ENCODE measurements at places on chromosomes 12 and 14.
A peak's percentile ranks its signal among the peaks of the same experiment; 100 is the strongest.

DNA sequence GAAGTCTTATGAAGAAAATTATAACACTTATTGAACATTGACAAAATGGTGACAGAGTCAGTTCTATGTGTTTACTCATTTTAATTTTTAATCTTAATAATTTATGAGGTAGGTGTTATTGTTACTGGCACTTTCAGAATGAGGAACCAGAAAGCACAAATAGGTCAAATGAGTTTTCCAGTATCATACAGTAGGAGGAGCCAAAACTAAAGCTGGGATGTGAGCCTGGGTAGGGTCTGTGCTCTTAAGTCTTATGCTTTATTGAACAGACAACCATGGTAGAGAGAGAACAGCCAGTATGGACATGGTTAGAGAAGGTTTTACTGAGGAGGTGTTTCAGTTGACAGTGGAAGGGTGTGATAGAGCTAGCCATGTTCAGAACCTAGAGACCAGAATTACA is 775.7 kb downstream of the TMTC2 start:
- DNase-seq, result no peak

- no peak for DNase-seq
Observed at GRCh38 chr14:97620066-97620465, 822.9 kb downstream of the VRK1 start.

GRCh38 chr12:6829536-6830220 is 1.5 kb downstream of the P3H3 start:
- no peak for DNase-seq

DNA sequence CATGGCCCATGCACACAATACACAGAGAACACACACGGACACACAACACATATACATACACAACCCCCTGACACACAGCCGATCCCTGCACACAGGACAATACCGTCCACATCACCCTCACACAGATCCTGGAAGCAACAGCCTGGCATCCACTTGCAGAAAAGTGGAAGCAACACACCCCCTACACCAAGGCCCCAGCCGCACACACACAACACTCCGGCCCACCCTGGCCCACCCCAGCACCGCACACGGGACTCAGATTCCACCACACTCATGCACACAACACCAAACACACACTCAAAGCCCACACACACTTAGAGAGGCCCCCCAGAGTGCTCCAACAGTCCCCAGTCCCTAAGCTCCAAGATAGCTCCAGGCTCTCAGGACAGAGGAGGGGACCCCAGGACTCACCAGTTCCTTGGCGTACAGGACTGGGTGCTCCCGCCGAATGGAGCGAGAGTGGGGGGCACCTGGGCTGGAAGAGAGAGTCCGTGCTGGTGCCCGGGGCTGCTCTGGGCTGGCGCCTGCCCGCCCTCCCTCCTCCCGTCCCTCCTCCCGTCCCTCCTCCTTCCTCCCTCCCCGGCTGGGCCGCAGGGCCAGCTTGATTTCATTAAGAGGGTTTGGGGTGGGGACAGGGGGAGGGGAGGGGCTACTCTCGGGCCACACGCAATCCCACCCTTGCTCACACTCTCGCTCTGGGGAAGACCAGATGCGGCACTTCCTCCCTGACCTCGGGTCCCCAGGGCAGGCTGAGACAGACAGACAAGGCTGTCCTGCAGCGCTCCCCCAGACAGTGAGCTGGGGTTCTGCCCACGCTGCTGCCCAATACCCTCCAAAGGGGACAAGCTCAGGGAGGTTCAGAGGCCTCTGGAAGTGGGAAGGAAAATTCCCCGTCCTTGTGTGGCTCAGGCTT is at the start of gene TMEM119:
Gene TMEM119, minus strand, starts transcription at position 526 of the 913 bp plus-strand sequence. CDS start 5,701 bp downstream, outside the sequence.
- DNase-seq, result no peak

DNA sequence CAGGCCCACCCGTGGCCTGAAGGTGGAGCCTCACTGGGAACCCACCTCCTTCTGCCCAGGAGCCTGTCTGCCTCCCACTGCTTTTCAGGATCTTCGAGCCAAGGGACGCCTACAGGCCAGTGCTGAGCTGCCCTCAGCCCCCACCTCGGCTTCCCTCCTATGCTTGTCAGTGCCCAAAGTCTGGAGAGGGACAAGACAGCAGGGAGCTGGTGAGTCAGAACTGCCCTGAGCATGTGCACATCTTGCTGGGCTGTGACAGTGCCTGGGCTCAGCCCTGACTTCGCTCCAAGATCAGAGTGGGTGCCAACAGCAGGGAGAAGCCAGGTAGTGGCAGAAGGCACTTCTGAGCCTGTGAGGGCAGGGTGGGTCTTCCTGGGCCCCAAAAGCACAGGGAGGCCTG is 286.8 kb downstream of the AEBP2 start:
- no peak for DNase-seq

DNA sequence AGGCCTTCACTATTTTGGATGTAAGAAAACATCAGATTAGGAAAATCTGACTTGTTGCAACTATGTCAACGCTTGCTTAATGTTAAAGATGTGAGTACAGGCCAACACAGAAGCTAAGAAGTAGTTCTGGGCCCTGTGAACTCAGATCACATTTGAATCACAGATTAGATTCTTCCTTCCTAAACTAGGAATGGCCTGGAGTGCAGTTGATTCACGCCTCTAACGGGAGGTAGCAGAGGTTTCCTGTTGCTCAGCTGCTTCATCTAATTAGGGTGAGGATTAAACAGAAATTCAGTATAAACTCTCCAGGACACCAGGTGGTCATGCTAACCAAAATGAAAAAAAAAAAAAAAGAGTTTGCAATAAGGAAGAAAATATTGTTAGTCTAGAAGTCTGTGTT is 314.3 kb downstream of the TRHDE start:
- DNase-seq, result no peak

GRCh38 chr12:107337346-107338095 is 244.2 kb upstream of the CRY1 start:
- DNase-seq, result peak; percentile 17

GRCh38 chr12:642633-643474 is 20.4 kb downstream of the NINJ2 start:
- peak; percentile 71 for DNase-seq

GRCh38 chr12:48980953-48981756 is 3.0 kb downstream of the WNT1 start:
- peak; percentile 39 for DNase-seq

GRCh38 chr12:69570545-69571399 is 14.5 kb upstream of the CCT2 start:
- peak; percentile 70 for DNase-seq

- no peak for DNase-seq
Observed at GRCh38 chr14:22040781-22041125, 367.1 kb upstream of the OR4E1 start.

GRCh38 chr14:79363291-79363690 is 848.0 kb downstream of the DIO2 start:
- DNase-seq, result no peak

GRCh38 chr12:126883697-126884096 is 1383.3 kb upstream of the TMEM132C start:
- no peak for DNase-seq

DNA sequence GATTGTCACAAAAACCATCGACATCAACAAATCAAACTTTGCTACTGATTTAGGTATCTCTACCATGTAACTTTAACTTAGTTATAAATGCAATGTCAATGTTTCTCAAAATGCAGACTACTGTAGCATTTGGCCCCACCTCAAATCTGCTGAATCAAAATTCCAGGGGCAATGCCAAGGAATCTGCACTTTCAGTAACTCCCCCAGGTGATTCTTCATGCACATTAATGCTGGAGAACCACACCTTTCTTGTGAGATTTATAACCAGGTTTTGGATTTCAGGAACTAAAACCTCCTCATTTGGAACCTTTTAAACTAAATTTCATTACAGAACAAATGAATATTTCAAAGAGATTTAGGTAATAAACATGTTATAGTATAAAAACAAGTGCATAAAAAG is 4.9 kb downstream of the ATP2B1 start:
- no peak for DNase-seq

- no peak for DNase-seq
Observed at GRCh38 chr12:131422187-131422520, 288.7 kb upstream of the SFSWAP start.

DNA sequence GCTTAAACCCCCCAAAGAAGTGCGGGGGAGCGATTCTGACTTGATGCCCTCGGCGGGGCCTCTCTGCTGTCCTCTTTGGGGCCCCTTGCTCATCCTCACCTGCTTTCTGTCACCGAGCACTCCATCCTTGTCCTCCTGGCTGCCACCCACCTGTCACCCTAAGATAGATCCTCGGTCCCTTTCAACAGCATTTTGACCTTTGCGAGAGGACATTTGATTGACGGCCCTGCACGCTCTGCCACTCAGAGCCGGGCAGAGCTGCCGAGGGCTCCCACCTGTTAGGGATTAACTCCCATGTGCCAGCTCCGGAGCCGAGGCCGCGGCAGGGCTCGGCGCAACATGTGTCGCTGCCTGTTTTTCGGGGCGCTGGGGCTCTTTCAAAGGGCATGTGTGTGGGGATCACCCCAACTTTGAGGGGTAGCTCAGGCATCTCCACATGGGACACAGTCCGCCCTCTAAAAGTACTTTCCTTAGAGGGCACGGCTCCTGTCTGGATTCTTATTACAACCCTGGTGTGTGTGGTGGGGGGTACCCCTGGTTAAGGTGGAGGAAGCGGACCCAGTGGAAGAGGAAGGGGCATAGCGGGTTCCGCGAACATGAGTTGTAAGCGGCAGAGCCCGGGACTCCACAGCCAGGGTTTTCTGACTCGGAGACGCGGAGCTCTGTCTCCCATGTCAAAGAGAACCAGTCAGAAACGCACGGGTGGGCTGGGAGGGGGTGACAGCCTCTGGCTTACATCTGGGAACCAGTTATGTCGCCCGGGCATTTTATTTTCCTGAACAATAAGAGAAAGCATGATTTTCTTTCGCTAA is 811 bp upstream of the MEG3 start:
- no peak for DNase-seq

All from stimulated activated CD4-positive, alpha-beta T cell treated with anti-CD3 and anti-CD28 coated beads, Interleukin-4, amount 100 ng/mL, for 24 hours (primary cell).